ENCODE measurements at places on chromosomes 4 and X.

DNA sequence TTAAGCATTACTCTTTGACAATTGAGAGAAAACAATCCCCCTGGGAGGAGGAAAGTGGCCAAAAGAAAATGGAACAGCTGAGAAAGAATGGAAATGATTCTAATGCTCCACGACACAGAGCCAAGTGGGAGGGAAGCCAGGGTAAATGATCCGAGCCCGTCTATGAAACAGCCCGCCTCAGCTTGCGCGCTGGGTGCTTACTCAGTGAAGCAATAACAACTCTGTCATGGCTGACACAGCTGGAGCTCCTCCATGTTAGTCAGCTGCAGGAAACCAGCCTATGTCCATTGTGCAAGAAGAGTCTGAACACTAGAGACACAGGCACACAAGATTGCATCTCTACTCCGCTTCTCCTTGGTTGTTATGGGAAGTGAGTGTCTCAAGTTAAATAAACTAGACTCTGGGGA lies 19.3 kb downstream of the NOA1 start:
- peak; percentile 94 for DNase-seq

- no peak for DNase-seq
These were observed 184.9 kb upstream of the PCDH7 start for GRCh38 chr4:30535255-30535654.

DNA sequence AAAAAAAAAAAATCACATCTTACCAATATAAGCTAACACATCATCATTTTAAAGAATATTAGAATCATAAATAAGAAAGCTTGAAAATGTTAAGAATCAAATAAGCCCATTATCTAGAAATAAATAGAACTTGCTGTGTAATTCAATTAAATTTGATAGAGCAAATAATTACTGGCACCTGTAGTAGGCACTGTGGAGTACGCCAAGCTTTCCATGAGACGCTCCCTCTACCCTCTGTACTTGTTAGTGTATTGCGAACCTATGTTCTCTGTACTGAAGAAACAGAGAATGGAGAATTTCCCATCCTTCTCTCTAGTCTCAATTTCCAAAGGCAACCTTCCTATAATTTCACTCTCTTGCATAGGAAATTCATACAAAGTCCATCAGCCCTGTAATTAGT lies 61.7 kb upstream of the HAND2 start:
- DNase-seq = no peak

GRCh38 chrX:34341258-34341657 lies 209.1 kb upstream of the FAM47A start:
- DNase-seq = no peak

DNA sequence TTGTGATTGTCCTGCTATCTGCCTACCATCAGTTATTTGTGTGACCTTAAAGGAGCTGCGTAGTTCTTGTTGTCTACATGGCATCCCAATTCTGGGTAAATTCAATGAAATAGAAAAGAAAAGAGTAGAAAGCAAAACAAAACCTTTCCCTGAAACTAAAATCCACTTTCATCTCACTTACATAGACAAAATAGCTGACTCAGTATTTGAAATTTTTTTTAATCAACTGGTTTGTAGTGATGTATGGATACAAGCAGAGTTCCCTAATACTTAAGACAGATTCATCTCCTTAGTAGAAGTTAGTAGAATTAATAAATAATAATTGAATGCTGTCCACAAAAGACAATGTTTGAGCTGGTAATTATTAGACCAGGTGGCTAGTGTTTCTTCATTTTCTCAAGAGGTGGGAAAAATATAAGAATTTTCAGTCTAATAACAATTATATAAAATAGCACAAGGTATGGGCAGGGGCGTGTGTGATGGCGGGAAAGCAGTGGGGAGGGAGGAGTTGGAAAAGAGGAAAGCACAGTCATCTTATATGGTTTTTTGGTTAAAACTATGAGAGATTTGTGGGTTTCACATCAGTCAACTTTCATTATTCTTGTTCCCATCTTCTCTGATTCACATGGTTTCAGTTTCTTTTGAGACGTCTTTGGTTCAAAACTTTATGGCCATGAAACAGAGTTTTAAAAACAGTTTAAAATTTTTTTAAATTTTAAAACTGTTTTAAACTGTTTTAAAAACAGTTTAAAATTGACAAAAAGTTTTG lies 275.2 kb downstream of the SPRY1 start:
- DNase-seq = peak; percentile 36

GRCh38 chr4:166622425-166622977 lies 611.8 kb downstream of the SPOCK3 start:
- no peak for DNase-seq

GRCh38 chr4:56689201-56689969 lies 8.3 kb upstream of the HOPX start:
- peak; percentile 58 for DNase-seq

GRCh38 chr4:89563431-89563830 lies 255.8 kb upstream of the GPRIN3 start:
- DNase-seq = peak; percentile 61

- DNase-seq = peak; percentile 57
These were observed 440.2 kb downstream of the INPP4B start for GRCh38 chr4:142405695-142406498.

GRCh38 chr4:126735294-126736132 lies 897.2 kb upstream of the INTU start:
- no peak for DNase-seq

DNA sequence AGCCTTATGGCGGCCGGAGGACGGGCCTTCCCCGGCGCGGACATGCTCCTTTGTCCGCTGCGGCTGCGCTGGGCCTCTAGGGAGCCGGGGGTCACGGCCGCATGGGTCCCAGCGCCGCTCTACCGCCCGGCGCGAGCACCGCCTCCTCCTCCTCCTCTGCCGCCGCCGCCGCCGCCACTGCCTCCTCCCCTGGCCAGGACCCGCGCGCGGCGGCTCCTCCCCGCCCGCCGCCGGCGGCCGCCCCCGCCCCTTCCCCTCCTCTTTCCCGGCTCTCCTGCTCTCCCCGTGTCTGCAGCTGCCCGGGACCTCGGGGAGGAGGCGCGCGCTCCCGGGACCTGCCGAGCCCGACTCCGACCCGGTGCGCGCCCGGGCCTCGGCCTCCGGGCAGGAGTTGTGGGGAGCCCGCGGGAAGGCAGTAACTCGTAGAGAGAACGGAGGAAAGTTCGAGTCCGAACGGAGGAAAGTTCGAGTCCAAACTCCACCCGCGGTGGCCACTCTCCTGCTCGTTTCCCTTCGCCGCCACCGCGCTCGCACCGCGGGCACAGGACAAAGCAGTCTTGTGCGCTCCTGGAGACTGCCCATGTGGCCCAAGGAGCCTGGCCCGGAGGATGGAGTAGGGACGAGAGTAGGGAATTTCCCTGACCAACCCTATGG lies at the start of gene ADGRA3:
ADGRA3 (minus strand) TSS at position 179 of the 654 bp plus-strand sequence. CDS start 282 bp downstream, outside the sequence.
- DNase-seq = peak; percentile 21

DNA sequence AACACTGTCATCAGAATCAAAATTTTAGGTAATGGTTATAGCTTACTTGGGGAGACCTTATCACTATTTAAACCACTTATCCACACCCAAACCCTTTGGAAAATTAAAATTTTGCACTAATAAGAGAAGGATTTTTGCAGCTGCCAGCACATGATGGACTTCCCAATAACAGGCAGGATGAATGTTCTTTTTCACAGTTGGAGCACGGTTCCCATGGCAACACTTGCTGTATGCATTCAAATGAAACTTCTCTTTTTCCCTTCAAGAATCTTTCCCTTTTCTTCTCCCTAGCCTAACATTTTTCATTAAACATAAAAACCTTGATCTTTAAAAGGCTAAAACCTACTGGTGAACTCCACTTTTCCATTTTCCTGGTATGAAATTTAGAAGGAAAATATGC lies 768.2 kb downstream of the KCTD8 start:
- no peak for DNase-seq

- DNase-seq = no peak
These were observed 824 bp upstream of the UGDH start for GRCh38 chr4:39528061-39528465.

DNA sequence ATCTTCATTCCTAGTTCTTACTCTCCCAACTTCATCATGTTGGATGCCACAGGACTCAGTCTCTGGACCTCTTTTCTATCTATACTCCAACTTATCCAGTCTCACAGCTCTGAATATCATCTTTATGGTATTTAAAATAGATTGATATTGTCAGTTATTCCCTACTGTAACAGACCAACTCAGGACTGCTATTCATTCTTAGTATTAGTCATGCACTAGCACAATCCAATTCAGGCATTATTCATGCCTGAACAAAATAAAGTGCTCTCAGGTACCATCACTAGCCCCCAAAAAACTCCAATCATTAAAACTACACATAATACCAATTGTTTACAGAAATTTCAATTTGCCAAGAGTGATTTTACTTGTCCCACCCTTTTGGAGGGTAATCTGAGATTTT lies 37.7 kb downstream of the FRYL start:
- DNase-seq = peak; percentile 36

GRCh38 chrX:133056341-133056740 lies 40.6 kb downstream of the USP26 start:
- no peak for DNase-seq

DNA sequence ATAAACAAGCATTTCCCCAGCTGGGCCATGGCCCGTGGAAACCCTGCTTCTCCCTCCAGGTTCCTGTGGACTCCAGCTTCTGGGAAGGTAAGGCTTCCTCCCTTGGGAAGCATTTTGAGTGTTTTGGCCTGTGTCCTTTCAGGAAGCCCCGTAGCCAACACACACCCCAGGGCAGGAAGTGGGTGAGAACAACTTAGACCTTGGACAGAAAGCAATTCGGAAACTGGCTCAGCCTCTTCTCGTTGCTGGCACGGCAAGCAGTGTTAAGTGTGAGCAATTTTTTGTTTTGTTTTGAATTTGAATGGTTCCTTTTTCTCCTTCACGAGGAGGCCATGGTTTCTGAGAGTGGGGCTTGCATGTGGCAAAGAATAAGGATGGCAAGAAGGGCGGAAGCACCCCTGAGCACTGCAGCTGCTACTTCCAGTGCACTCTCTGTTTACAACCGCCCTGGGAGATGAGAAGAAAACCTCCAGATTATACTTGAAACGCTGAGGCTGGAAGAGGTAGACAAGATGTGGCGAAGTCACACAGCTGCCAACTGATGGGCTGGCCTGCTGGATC lies 14.1 kb upstream of the CYTL1 start:
- DNase-seq = no peak

GRCh38 chrX:151042842-151043241 lies 59.7 kb downstream of the HMGB3 start:
- no peak for DNase-seq

GRCh38 chr4:74715706-74716435 lies 78.5 kb downstream of the BTC start:
- peak; percentile 84 for DNase-seq

- peak; percentile 77 for DNase-seq
These were observed 584.3 kb upstream of the SMIM31 start for GRCh38 chr4:164169591-164169990.

- DNase-seq = no peak
These were observed 146.0 kb downstream of the TMEM144 start for GRCh38 chr4:158356301-158356700.

- no peak for DNase-seq
These were observed 21.7 kb downstream of the LPAR4 start for GRCh38 chrX:78769101-78769755.

- DNase-seq = peak; percentile 66
These were observed 715.2 kb downstream of the TRIML1 start for GRCh38 chr4:188854436-188854835.

DNA sequence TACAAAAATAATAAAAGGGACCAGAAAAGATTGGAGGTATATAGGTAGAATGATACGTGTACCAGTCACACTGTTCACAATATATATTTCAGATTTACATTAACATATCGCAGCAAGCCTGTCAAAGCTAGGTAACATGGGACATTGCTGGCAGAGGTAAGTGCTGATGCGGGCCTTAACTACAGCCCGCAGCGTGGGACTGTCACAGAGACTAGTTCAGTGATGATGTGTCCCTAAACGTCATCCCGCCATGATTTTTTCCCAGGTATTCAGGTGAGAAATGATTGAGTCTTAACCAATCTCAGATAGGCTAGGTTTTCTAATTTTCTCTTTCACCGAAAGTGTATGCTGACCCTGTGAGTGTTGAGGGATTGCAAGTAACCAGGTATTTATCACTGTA lies 7.8 kb upstream of the ATXN3L start:
- DNase-seq = no peak

DNA sequence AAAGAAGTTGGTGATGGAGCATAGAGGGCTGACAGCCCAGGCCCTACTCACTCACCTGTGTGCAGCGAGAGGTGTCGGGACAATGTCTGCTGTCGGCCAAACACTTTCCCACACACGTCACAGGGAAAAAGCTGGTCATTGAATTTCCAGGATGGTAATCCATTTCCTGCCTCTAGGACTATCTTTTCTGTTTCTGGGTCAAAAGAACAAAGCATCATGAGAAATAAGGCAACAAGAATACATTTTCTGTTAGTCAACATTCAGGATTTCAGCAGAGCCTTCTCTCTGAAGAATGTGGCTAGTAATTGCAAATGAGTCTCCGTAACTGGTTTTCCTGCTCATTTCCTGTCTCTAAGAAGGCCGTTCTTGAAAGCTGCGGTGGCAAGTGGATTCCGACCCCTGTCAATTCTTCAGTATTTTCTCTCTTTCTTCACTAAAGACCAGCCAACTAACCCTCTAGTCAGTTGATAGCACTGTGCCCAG lies 99.4 kb downstream of the C4orf51 start:
- no peak for DNase-seq

DNA sequence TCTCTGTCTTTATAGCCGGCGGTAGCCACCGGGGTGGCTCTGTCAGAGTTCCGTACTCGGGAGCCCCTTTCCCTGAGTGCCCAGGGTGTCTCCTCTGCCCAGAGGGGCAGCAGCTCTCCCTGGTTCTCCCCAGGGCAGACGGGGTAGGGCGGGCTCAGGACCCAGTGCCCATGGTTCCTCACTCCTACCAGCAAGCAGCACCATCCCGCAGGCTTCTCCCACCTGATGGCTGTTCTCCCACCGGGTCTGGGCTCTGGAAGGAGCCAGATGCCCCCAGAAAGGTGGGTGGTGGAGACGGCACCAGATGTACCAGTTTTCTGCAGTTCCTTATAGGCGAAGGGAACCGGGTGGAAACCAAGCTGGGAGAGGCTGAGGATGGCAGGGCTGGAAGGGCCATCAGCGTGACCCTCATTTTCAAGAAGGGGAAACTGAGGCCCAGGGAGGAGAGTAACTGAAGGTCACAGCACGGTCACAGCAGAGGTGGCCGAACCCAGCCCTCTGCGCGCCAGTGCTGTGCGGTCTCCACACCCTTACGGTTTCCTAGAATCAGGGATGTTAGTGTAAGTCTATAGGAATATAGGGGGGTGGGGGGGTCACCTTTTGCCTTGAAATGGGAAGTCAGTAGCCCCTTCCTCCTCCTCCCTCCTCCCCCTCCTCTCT lies 198.7 kb downstream of the AFAP1 start:
- DNase-seq = no peak
